ENCODE measurements at places on chromosomes 16 and 17.

DNA sequence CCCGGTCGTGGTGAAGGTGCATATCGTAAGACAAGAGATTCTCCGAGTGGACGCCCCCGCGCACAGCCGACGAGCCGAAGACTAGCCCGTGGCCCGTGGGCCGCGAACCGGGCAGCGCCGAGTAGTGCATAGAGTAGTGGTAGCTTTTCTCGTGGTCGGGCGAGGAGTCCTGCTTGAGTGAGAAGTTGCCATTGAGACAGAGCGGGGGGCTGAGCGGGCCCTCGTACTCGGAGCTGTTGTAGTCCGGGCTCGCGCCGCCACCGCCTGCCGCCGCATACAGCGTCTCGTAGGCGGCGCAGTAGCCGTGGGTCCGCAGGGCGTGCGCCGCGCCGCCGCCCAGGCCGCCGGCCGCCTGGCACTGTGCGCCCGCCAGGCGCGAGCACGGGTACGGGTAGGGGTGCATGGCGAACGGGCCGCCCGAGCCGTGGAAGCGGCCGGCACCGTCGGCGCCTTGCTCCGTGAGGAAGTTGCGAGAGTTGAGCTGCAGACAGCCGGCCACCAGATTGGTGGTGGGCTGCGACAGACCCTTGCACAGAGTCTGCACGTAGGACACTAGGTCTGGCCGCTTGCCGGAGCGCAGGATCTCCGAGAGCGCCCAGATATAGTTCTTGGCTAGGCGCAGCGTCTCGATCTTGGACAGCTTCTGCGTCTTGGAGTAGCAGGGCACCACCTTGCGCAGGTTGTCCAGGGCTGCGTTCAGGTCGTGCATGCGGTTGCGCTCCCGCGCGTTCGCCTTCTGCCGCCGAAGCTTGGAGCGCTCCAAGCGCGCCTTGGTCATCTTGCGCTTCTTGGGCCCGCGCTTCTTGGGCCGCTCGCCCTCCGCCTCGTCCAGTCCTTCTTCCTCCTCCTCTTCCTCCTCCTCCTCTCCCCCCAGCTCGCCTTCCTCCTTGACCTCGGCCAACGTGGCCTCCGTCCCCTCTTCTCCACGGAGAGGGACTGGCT is 2.0 kb downstream of the NEUROD2 start:
- no peak for DNase-seq

DNA sequence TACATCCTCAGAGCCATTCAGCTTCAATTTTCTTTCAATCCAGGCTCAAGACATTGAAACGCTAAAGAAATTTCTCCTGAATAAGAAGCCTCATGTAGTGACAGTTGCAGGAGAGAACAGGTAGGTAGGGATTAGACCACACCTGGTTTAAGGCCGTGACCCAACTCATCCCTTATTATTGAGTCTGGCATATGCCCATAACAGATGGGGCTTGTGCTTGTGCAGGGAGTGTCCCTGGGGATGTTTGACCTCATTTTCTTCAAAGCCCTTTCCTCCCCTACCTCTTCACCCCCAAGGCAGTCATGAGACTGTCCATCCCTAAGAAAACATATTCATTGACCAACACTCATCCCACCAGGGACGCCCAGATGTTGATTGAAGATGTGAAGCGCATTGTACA is 24.3 kb downstream of the SUPT6H start:
- peak; percentile 77 for DNase-seq

DNA sequence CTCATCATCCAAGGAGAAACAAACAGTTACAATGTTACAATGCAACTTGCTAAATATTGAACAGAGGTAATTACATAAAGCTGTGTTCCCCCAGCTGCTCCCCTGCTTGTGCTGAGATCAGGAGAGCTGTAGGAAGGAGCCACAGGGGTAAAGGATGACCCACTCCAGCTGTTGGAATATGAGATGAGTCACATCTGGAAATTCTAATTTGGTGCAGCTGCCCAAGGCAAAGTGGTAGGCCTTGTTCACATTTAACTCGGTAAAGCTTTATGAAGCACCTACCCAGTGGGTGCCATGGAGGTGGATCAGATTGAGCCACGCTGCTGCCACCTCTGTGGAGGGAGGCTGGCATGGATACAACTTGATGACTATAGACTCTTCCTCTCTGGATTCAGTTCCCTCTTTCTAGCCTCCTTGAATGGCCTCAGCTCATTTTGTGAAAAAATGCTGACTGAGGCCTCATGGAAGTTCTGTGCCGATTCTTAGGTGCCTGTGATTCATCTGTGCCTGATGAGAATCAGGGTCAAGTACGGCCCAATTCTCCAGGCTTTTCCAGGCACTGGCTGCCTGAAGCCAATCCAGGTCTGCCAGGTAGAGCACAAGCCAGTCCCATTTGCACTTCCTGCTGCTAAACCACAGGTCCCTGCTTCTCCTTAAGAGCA is 7.4 kb downstream of the ZNF689 start:
- no peak for DNase-seq

DNA sequence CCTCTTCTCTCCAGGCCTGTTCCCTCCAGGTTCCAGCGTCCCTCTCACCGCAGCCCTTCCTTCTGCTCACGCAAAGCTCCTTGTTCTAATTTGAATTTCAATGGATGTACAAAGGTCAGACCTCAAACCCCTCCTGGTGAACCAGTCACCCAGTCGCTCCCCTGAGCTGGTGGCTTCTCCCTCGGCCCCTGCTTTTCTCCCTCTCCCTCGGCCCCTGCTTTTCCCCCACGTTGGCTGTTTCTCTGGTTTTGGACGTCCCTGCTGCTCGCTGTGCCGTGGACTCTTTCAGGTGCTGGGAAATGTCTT is 8.6 kb upstream of the MSLN start:
- DNase-seq: no peak

- no peak for DNase-seq
These were observed 5.2 kb upstream of the TOB1 start for GRCh38 chr17:50871364-50871763.

- DNase-seq: no peak
These were observed 407.6 kb downstream of the TMEM114 start for GRCh38 chr16:8182761-8183160.

GRCh38 chr17:11668618-11669017 is 70.3 kb downstream of the DNAH9 start:
- no peak for DNase-seq

DNA sequence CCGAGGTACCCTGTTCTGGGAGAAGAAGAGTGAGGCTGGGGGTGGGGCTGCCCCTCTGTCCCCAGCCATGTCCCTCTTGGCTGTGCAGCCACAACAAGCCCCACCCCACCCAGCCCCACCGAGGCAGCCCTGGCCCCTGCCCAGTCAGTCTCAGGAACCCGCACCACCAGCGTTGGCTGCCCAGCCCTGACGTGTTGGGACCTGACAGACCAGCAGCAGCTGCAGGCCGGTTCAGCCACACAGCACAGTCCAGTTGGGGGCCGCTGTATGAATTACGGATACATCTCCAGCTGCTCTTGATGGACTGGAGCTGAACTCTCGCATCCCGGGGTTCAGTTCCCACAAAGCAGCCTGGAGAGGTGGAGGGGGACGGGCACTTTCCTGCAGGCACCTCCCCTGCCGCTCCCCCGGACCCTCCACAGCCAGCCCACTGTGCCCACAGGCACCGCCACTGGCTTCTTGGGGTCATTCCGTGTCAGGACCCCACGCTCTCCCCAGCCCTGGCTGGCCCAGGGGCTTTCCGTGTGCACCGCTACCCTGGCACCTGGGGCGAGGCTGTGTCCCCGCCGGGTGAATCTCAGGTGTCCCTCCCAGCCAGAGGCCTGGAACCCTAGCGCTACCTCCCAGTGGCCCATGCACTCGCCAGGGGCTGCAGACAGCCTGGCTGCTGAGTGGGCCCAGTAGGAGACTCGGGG is 7.1 kb downstream of the CDH15 start:
- no peak for DNase-seq

DNA sequence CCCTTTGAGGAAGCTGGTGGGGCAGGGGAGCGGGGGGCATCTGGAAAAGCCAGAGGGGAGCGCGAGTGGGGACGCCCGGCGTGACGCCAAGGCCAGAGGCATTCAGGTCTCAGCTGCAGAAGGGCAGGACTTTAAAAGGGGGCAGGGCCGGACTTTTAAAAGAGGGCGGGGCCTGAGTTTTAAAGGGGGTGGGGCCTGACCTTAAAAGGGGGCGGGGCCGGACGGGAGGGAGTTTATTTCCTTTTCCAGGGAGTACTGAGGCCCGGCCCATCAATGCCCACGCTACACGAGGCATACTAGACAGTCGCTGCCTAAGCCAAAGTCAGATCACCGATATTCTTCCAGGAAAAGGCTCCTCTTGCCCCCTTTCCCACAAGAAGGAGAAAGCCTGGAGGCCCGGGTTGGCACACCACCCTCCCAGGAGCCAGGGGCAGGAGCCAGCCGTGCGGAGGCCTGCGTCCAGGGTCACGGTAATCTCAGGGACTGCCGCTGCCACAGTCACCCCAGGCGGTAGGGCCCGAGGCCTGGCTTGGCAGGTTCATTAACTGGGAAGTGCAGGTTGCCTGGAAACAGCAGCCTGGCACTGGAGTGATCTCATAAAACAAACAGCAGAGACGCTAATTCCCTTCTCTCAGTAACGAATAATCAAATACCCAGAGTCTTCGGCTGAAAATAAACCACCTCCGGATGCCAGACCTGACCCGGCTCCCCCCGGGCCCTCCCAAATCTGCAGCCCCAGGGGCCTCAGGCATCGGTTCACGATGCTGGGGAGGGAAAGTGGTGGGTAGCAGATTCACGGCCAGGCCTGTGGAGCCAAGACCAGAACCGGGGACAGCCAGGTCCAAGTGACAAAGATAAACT is 90.7 kb downstream of the TIMM22 start:
- DNase-seq: no peak
